Activated effector memory CD4-positive, alpha-beta T cell treated with anti-CD3 and anti-CD28 coated beads, Interleukin-2, amount 50 U/mL, for 16 hours (primary cell): ENCODE measurements at places on chromosomes 1 and 21.

- DNase-seq: no peak
Observed at GRCh38 chr1:69312055-69312732, 255.5 kb upstream of the LRRC7 start.

- DNase-seq: no peak
Observed at GRCh38 chr1:65751961-65752360, 40.7 kb upstream of the PDE4B start.

- DNase-seq: no peak
Observed at GRCh38 chr1:112026501-112026900, 37.0 kb upstream of the KCND3 start.

DNA sequence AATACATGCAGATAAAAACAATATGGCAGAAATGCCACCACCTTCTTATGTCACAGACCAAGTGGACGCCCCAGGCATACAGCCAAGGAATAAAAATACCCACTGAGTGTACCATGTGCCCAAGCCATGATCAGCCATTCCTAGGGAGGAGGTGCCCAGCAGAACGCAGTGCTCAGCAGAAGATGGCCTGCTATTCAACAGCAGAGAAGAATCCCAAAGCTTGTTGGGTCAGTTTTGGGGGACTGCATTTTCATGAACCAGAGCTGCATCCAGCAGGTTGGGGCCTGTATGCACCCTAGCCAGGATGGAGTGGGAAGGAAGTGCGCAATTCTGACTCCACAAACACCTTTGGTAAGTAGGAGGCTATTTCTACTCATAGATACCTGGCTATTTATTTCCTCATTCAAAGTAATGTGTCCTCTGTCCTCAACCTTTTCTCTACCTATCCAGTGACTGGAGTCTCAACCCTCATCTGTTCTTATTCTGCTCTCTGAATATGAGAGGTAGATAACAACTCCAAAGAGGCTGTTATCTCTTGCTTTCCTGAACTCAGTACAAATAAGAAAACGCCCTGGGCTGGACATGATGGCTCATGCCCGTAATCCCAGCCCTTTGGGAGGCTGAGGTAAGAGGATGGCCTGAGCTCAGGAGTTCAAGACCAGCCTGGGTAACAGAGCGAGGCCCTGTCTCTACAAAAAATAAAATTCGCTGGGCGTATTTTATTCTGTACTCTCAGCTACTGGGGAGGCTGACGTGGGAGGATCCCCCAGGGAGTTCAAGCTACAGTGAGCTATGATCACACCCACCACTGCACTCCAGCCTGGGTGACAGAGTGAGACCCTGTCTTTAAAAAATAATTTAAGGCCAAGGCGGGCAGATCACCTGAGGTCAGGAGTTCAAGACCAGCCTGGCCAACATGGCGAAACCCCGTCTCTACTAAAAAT lies 2.5 kb upstream of the PLEKHM2 start:
- no peak for DNase-seq

- peak; percentile 51 for DNase-seq
Observed at GRCh38 chr1:53346814-53347176, 18.9 kb upstream of the LRP8 start.

DNA sequence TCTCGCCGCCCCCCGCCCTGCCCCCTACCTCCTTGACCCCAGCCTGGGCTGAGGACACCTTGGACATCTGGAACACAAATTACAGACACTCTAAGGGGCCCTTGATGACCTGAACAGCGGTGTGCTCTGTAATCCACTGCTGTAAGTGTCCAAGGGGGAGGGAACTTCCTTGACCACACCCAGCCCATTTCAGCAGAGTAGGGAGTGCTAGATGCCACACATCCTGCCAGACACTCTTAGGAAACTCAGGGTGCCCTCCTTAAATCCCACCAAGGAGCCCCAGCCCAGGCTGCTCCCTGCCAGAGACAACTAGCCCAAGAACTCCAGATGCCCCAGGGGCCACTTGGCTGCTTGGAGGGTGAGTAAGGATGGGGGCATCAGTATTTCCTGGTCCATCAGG lies 282.2 kb downstream of the RRAGC start:
- DNase-seq: no peak

DNA sequence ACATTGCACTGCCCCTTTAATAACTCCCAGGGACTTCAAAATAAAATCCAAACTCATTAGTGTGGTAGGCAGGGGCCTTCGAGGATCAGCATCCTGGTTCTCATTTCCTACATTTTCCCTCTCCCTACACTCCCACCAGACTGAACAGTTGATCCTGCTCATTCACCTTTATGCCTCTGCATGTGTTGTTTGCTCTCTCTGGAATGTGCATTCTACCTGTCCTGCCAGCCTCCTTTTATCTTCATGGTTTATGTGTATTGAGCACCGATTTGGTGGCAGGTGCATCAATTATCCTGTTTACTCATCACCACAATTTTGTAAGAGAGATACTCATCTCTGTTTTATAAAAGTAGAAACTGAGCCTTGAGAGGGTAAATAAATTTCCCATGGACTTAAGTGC lies 125.0 kb downstream of the ADSS2 start:
- no peak for DNase-seq

- no peak for DNase-seq
Observed at GRCh38 chr1:168321945-168322344, 41.3 kb downstream of the TBX19 start.

- no peak for DNase-seq
Observed at GRCh38 chr1:147726168-147726567, 34.2 kb downstream of the GJA5 start.

- DNase-seq: no peak
Observed at GRCh38 chr21:33418691-33419090, 15.5 kb downstream of the IFNGR2 start.
